ENCODE measurements at places on chromosomes 3 and 15.

DNA sequence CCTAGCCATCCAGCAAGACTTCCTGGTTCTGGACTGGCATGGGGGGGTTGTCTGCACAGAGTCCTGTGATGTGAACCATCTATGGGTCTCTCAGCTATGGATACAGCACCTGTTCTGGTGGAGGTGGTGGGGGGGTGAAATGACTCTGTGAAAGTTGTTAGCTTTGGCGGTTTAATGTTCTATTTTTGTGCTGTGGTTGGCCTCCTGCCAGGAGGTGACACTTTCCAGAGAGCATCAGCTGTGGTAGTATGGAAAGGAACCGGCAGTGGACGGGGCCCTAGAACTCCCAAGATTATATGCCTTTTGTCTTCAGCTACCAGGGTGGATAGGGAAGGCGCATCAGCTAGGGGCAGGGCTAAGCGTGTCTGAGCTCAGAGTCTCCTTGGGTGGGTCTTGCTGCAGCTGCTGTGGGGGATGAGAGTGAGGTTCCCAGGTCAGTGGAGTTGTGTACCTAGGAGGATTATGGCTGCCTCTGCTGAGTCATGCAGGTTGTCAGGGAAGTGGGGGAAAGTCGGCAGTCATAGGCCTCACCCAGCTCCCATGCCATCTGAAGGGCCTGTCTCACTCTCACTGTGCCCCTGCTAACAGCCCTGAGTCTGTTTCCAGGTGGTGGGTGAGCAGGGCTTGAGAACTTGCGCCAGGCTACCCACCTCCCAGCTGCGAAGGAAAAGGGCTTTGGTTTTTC, 7.1 kb upstream of the LARS2 start:
- no peak for DNase-seq

DNA sequence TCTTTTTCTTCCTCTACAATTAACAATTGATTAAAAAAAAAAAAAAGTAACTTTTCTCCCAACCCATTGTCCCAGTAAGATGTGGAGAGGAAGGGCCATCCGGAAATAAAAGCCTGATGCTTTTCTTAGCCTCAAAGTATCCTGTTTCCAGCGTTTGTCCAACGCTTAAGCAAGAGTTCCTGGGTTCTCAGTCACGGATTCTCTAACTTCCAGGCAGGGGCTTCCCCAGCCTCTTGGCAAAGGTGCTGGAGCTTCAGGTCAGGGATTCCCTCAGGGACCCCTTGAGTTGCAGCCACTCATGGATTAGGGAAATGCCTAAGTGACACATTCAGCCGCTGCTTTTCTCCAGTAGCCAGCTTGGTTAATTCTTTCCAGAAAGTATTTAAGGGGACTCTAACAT, 22.3 kb upstream of the C2CD4B start:
- DNase-seq: no peak

DNA sequence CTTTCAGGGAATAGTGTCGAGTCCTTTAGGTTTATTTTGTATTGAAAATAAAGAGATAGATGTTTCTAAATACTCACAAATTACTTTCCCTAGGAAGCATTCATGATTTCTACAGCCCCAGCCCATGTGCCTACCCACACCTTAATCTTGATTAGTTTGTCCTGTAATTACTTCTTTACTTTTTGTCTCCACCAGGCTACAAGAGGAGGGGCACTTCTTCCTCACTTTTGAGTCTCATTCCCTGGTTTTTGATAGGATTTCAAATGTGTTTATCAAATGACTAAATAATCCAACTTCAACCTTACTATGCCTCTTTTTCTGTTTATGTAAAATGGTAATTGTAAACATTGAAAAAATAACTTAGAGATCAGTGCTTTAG, 1.8 kb downstream of the PXK start:
- DNase-seq: no peak

DNA sequence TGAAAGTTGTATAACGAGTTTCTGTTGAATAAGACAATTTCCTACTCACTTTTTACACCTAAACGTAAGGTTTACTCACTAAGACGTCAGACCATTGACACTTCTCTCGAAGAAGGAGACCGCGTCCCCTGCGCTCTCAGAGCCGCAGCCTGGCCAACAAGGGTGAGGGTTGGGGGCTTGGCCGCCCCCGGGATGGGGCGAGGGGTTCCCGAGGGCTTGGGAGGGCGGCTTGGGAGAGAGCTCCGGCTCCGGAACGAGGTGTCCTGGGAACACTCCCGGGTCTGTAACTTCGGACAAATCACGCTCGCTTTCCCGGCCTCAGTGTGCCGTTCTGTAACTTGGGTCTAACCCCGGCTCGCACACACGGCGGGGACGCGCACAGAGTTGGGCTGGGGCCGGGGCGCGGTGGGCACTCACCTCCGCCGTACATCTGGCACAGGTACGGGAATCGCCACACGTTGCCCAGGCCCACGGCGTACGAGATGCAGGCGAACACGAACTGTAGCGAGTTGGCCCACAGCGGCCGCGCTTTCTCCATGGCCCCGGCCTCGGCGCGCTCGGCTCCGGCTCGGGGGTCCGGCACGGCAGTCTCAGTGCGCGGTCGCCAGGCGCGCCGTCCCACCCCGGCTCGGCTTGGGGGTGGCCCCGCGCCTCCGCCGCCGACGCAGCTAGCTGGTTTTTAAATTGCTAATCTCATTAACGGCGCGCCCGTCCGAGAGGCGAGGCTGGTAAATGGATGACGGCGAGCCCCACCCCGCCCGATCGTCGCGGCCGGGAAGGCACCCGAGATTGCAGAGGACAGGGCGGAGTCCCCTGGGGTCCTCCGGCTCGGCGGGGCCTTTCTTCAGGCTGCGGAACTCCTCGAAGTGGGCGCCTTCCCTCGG, at the start of gene SLC6A20:
TSS of gene SLC6A20 (minus strand) at position 655 of the 884 bp plus-strand sequence. CDS start at position 538, 117 bp downstream.
- peak; percentile 67 for DNase-seq

- DNase-seq: no peak
These were observed 2.0 kb upstream of the SLC24A1 start for GRCh38 chr15:65619626-65620290.

- DNase-seq: no peak
These were observed 59.3 kb upstream of the RAD18 start for GRCh38 chr3:9022305-9023225.

Measured in iPS-NIHi11 (cell line).